Osteoblast (primary cell): ENCODE measurements at places on chromosomes 16 and 17.
A peak's percentile ranks its signal among the peaks of the same experiment; 100 is the strongest.

- DNase-seq = peak; percentile 43
Measured at GRCh38 chr16:252366-253337, 18.0 kb downstream of the FAM234A start.

DNA sequence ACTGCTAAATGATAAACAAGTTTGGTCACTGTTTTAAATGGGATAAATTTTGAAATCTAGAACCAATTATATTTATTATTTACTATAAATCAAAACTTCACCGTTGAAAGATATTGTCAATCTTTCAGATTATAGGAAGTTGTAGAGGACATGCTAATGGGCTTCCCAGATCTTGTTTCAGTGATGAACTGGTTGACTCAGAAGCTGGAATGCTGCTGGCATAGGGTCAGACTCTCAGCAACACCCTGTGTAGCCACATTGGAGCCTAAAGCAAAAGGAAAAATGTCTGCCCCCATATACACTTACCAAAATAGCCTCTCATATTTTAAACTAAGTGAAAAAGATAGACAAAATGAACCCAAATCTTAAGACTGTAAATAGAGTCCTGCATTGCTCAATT is 916.9 kb upstream of the SOX9 start:
- DNase-seq = no peak

DNA sequence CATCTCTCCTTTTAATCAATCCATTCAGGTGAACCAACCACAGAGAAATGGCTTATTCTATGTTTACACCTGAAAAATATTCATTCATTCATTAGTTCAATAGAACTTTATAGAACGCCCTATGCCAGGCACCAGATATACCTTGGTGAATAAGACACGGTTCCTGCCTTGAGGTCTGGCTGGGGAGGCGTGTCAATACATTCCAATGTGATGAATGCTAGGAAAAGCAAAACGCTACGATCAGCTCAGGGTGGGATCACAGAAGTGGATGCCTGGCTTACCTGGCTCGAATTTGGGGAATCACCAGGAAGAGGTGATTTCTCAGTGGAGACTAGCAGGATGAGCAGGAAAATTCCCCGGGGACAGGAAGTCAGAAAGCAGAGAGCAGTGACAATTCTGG is 17.5 kb upstream of the WFIKKN2 start:
- no peak for DNase-seq

DNA sequence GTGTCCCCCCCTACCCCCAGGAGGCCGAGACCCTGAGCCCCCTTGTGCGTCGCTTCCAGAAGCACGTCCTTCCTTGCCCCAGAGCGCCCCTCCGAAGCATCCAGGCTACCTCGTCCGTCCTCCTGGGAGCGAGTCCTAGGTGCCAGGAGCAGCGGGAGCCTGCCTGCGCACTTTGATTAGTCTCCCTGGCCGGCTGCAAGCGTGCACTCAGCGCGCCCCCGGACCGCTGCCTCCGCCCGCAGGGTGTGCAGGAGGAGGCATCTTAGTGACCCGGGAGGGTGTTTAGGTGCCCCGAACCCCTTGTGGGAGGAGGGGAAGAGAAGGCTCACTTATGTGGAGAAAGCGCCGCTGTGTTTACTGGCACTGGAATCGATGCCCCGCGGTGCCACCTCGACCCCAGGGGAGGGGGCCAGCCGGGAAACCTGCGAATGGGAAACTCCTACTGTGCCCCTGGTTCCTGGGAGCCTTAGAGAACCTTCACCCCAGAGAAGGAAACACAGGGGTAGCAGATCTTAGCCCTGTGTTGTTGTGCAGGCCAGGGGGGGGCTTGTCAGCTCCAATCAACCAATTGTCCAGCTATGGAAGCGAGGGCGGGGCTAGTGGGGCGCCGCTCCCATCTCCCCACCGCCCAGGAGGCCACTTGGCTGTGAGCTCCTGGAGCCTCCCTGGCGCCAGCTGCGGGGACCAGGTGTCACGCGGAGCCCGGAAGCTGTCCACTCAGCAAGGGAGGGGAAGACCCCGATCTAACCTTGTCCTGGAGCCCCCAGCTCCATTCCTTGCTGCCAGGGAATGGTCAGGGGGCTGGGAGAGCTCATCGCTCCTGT is 922.8 kb upstream of the EEF2KMT start:
- DNase-seq = no peak

DNA sequence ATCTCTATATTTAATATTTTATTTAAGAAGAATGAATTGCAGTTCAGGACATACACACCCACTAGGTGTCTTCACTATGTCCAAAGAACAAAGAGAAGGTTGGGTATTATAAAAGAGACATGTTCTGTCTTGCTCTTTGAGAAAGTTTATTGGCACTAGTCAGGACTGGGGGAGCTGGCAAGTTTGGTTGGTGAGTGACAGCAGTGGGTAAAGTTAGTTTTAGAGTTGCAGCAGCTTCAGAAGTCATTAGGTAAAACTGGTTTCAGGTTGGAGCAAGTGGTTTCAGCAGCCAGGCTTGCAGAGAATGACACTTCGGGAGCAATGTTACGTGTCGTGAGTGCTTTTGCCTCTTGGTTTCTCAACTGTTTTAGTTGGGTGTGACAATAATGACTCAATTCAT is 142.2 kb upstream of the HS3ST3A1 start:
- DNase-seq = no peak

GRCh38 chr17:57243171-57243622 is 13.1 kb upstream of the MSI2 start:
- DNase-seq = peak; percentile 77

DNA sequence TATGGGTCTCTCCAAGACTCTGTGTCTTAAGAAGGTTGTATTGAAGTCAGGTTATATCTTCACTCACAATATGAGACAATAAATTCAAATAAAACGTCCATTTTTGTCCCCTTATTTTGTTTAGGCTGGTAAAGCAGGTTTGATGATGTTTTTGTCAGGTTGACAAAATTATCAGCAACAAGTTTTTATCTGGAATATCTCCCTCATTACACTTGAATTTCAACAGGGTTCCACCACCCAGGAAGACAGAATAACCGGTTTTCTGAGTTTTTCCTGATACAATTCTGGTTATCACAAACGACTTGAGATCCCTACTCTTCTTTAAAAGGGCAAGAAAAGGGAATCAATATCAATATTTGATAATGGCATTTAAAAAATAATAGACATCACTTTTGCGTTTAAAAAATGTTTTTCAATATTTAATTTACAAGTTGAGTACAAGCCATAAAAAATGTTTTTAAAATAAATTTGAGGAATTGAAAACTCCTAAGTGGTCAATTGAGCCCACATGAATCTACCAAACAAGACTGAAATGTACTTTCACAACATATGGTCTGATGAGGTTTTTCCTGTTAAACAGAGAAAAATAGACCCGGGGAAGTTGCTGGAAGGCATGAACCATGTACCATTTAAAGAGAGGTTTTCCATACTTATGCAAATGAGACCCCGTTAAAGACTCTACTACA is 1.4 kb upstream of the ATP6V0A1 start:
- DNase-seq = peak; percentile 31

DNA sequence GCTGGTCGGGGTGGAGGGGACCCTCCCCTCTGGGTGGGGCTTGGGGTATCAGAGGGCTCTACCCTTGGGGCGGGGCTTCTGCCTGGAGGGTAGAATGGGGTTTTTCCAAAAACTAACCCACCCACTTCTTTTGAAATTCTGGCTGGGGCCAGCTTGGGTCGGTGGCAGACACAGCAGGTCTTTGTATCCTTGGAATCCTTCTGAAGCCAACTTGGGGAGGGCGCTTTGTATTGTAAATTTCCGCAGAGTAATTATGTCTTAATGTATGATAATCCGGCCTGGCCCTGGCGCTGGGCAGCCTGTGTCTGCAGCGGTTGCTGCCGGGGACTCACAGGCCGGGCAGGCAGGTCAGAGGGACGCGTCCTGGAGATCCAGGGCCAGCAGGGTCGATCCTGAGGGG is 33.9 kb upstream of the GSE1 start:
- no peak for DNase-seq

DNA sequence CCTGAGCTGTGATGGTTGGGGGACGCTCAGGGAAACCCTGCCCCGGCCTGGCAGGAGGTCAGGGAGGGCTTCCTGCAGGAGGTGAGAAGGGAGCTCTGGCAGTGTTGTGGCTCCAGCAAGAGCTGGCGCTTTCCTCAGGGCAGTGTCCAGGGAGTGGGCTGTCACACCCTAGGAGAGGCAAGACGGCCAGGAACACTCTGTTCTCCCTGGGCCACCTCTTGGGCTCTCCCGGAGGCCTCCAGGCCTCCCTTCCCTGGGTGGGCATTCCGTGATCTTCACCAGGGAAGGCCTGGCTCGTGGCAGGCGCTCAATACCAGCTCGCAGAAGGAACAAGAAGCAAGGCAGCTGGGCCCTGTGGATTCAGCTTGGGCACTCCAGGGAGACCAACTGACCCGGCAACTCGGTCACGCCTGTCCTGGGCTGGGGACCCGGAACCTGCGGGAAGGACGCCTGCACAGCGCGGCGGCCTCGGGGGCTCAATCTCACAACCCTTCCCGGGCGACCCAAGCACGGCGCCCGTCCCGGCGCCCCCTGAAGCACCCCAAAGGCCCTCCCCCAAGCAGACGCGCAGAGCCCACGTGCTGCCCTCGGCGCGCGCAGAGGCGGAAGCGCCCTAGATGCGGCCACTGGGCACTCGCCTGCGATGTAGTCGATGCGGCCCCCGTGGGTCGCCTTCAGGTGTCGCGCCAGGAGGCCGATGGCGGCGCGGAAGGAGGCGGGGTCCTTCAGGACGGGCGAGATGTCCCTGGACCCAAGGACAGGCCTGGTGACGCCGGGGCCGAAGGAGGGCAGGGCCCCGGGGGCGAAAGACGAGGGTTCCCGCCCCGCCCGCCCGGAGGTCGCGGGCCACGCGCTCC is 588 bp downstream of the APRT start:
- DNase-seq = peak; percentile 99

GRCh38 chr17:47278561-47278960 is 24.9 kb downstream of the ITGB3 start:
- no peak for DNase-seq

GRCh38 chr16:61277849-61278248 is 758.4 kb downstream of the CDH8 start:
- DNase-seq = no peak
